ENCODE measurements at places on chromosomes 7 and 10. TPM values are rescaled to one million over a fixed set of nuclear protein-coding genes. Genes with fewer than 3 reads are reported as not detected.

Gene CYP3A4
- not detected for total RNA-seq

Gene AKR1C8
- not detected for total RNA-seq

Gene FIGNL1
- total RNA-seq, result 0.32 TPM

Gene OR2A42
- not detected for total RNA-seq

Gene CSGALNACT2
- total RNA-seq, result 19.7 TPM
